ENCODE measurements at places on chromosomes 6 and 20. TPM values are rescaled to one million over a fixed set of nuclear protein-coding genes. Genes with fewer than 3 reads are reported as not detected.

RSPO3 gene
- total RNA-seq, result 0.17 TPM

TREML2 gene
- not detected for total RNA-seq

ZNF334 gene
- total RNA-seq, result 1.7 TPM

OLIG3 gene
- not detected for total RNA-seq

SYCP2L gene
- total RNA-seq, result 0.35 TPM

NOX3 gene
- not detected for total RNA-seq

CCN6 gene
- 5.4 TPM for total RNA-seq

KCNK15 gene
- 4.6 TPM for total RNA-seq

FRK gene
- 44.4 TPM for total RNA-seq

TCF15 gene
- total RNA-seq, result not detected

RHAG gene
- total RNA-seq, result not detected

LST1 gene
- total RNA-seq, result not detected

SLC13A3 gene
- total RNA-seq, result 1.4 TPM

RAB5IF gene
- total RNA-seq, result 117 TPM
